ENCODE measurements at places on chromosomes 5 and 9.

- H3K27me3 ChIP-seq = no peaks in the 10 kb centered on the region
- DNase-seq = no peak
- no peak overlapping the region for H3K4me3 ChIP-seq
- no peaks in the 10 kb centered on the region for H3K4me1 ChIP-seq
- no peaks in the 10 kb centered on the region for H3K36me3 ChIP-seq
These were observed 15.6 kb upstream of the CLK4 start for GRCh38 chr5:178642351-178642909.

DNA sequence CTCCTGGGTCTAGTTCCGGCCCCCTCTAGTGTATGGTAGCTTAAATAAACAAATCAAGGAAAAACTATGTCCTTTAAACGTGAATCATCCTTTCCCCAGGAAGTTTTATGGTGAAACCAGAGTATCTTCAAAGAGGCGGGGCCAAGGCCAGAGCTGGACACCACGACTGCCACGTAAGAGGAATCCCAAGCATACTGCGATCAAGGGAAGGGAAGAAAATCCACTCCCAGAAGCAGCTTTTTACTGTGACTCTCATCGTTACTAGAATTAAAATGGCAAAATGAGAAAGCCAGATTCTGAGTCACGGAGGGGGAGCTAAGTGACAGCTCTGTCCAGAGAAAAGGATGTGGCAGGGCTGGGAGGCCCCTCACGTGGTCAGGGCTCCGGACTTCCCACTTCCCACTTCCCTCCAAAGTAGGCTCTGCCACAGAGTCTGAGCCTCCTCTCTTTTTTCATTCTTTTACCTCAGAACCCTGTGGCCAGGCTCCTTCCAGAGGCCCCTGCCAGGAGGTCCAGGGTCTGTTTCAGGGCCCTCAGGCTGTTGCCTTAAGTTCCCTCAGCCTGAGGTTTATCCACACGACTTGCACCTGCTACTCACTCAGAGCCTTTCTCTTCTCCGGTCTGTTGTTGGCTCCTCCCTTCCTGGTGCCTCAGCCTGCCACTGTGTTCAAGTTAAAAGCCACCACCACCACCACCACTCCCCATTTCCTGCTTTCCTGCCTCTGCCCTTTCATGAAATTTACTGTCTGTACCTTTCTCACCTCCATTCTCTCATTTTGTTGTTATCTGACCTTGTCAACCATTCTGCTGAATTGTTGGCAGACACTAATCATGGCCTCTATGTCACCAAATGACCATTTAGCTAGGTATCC, 1.4 kb upstream of the GLRX start:
- peak overlapping the region; percentile 69 for H3K4me3 ChIP-seq
- peak; percentile 92 for DNase-seq
- no peaks in the 10 kb centered on the region for H3K27me3 ChIP-seq

- no peaks in the 10 kb centered on the region for H3K36me3 ChIP-seq
- no peaks in the 10 kb centered on the region for H3K27me3 ChIP-seq
- peaks cover 16% of the 10 kb centered on the region for H3K4me1 ChIP-seq
- no peak for DNase-seq
- H3K27ac ChIP-seq = peak overlapping the region; percentile 91
These were observed 200.5 kb upstream of the GAS1 start for GRCh38 chr9:87147839-87148238.

GRCh38 chr9:137665697-137666512, 47.1 kb downstream of the EHMT1 start:
- no peak overlapping the region for H3K4me3 ChIP-seq
- DNase-seq = peak; percentile 76
- no peaks in the 10 kb centered on the region for H3K36me3 ChIP-seq
- peaks cover 44% of the 10 kb centered on the region for H3K4me1 ChIP-seq
- H3K27ac ChIP-seq = peak overlapping the region; percentile 52

DNA sequence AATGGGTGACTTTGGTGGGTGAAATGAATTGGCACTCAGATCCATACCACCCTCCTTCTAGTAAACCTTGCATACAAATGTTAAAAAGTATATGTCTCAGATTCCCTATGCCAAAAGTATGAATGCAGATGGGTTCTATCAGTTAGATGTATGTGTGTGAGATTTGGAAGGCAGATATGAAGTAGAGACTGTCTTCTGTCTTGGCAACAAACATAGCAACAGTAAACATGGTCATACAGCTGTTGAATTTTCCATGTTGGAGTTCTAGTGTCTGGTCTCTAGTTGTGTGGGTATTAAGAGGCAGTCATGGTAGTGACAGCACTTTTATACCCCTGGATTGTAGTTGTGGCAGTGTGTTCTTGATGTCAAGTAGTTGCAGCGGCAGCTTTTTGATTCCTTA, 125.6 kb upstream of the PITX1 start:
- no peak overlapping the region for H3K4me3 ChIP-seq
- no peaks in the 10 kb centered on the region for H3K27me3 ChIP-seq
- no peaks in the 10 kb centered on the region for H3K4me1 ChIP-seq
- no peak overlapping the region for H3K27ac ChIP-seq
- no peaks in the 10 kb centered on the region for H3K36me3 ChIP-seq
- DNase-seq = no peak

DNA sequence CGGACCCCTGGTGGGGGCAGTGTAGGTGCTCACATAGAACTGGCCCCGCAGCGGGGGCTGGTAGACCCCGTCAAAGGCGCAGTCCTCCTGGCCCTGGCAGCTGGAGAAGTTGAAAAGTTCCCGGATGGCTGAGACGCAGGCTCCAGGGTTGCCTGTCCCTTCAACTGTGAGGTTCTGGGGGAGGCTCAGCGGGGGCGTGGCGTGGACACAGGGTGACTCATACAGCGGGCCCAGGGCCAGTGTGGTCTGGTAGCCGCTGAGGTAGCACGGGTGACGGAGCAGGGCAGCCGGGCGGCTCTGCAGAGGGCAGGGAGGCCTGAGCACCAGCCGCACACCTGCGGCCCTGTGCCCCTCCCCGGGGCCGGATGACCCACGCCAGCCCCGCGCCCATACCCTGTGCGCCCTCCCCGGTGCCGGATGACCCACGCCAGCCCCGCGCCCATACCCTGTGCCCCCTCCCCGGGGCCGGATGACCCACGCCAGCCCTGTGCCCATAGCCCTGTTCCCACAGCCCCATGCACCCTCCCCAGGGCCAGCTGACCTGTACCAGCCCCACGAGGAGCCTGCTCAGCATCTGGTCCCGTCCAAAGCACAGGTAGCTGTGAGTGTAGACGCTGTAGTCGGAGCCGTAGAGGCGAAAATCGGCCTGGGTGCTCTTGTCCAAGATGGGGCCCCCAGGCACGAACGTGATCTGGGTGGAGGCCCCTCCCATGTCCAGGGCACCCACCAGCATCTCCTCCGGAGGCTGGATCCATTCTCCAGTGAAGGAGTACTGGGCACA, 5.0 kb downstream of the ENTPD8 start:
- H3K27me3 ChIP-seq = peaks cover 31% of the 10 kb centered on the region
- peak overlapping the region; percentile 26 for H3K27ac ChIP-seq
- no peak overlapping the region for H3K4me3 ChIP-seq

GRCh38 chr9:116327701-116328405, 174.3 kb downstream of the PAPPA start:
- no peak overlapping the region for H3K4me3 ChIP-seq
- no peaks in the 10 kb centered on the region for H3K4me1 ChIP-seq
- H3K27me3 ChIP-seq = no peaks in the 10 kb centered on the region
- DNase-seq = no peak

- no peaks in the 10 kb centered on the region for H3K36me3 ChIP-seq
- DNase-seq = no peak
- no peak overlapping the region for H3K4me3 ChIP-seq
- no peak overlapping the region for H3K27ac ChIP-seq
These were observed 70.2 kb upstream of the TUT7 start for GRCh38 chr9:86424251-86424891.

- H3K27ac ChIP-seq = peak overlapping the region; percentile 96
- H3K27me3 ChIP-seq = no peaks in the 10 kb centered on the region
- no peak for DNase-seq
- H3K4me1 ChIP-seq = peaks cover 92% of the 10 kb centered on the region
- peak overlapping the region; percentile 71 for H3K4me3 ChIP-seq
These were observed 16.7 kb downstream of the ITGA1 start for GRCh38 chr5:52804387-52804791.

- no peaks in the 10 kb centered on the region for H3K4me1 ChIP-seq
- H3K27ac ChIP-seq = no peak overlapping the region
- H3K27me3 ChIP-seq = no peaks in the 10 kb centered on the region
- no peak for DNase-seq
These were observed 1072.4 kb upstream of the CDH6 start for GRCh38 chr5:30121043-30121442.
